ENCODE measurements at places on chromosomes 2 and 18.
A peak's percentile ranks its signal among the peaks of the same experiment; 100 is the strongest.

GRCh38 chr2:216012133-216012829 is 1.1 kb downstream of the MREG start:
- DNase-seq: peak; percentile 83

GRCh38 chr2:103005393-103005792 is 243.6 kb downstream of the TMEM182 start:
- no peak for DNase-seq

GRCh38 chr2:21452263-21452662 is 328.5 kb downstream of the TDRD15 start:
- no peak for DNase-seq

DNA sequence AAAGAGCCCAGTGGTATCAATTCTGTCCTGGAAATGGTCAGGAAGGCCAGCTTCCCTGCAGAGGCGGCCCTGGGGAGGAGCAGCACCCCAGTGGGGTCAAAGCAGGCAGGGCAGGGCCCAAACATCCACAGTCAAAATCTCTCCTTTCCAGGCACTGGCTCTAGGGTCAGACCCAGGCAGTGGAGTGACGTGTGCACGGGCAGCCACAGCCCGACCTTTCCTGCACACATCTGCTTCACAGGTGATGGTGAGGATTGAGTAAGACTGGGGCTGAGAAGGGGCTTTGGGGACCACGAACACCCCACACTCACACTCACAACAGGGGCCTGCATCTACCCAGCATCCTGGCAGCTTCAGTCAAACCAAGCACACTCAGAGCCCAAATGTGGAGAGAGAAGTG is 97.8 kb upstream of the GLI2 start:
- DNase-seq: no peak

GRCh38 chr2:23563673-23564614 is 179.0 kb downstream of the KLHL29 start:
- peak; percentile 89 for DNase-seq

DNA sequence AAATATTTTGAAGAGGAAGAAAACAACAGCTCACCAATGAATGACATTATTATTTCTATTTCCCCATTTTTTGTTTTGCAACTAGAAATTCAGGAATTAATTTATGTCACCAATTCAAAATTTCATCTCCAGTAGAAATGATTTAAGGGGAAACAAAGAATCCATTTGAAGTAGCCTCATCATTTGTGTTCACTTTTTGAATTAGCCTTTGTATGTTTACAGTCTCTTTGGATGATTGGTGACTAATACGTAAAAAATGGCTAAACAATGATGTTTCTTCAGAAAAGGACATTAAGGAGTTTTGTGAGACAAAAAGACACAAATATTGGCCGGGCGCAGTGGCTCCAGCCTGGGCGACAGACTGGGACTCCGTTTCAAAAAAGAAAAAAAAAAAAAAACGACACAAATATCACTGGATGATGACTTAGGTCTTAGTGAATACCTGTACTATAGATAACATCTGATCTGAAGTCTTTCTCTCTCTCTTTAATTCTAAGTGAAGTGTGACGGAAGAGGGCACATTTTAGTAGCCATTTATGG is 313.2 kb downstream of the PIK3C3 start:
- peak; percentile 53 for DNase-seq

DNA sequence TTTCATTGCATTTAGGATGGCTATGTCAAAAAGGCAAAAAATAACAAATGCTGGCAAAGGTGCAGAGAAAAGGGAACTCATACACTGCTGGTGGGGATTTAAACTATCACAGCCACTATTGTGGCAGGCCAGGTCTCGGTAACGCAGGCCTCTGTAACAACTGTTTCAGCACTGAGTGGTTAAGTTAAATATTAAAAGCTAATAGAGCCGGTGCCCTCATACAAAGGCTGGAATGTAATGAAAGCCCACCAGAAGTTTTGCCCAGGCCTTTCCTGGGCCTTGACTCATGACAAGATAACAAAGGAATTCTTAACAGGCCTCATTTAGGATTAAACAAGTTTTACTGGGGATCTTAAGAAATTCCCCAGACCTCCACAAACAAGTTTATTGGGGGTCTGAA is 10.7 kb downstream of the MERTK start:
- no peak for DNase-seq

DNA sequence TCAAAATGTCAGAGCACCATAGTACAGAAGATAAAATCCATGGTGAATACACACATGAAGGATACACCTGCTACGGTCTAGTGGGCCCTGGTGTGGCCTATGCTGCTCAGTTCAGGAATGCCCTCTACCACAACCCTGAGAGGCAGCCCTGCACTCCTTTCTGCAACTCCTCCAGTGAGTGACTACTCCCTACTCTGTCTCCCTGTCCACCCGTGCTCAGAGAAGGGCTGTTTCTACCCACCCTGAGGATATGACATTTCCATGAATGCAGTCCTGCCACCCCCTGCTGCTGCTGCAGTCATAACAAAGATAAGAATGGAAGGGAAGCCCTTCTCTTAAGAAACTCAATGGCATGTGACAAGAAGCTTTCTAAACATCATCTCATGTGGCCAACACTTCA is 137.0 kb downstream of the EN1 start:
- no peak for DNase-seq

DNA sequence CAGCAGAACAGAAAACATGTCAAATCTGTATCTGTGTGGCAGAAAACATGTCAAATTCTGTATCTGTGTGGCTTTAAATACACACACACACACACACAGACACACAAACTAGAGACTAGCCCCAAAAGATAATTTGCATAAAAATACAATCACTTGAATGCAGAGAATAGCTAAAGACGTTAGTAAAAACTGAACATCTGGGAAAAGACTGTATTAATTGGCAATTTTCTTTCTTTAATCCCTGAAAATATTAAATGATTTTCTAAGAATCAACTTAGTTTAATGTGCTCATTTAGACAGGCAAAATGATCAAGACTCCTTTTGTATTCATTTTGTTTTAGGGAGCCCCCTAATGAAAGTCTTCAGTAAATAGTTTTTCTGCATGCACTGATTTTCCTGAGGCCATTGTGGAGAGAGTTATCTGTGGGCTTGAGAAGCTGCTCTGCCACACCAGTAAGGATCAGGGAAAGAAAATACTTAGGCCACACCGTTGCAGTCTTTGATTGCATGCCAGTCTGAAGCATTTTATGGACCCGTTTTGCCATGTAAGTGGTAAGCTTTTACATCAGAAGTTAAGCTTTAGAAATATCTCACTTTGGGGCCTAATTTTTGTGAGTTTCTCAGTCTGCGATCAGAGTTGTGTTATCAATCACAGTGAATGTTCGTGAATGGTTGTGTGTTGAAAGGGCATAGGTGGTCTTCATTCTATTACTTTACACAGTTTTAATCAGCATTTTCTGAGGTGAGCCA is 2.2 kb downstream of the SPATS2L start:
- peak; percentile 56 for DNase-seq

DNA sequence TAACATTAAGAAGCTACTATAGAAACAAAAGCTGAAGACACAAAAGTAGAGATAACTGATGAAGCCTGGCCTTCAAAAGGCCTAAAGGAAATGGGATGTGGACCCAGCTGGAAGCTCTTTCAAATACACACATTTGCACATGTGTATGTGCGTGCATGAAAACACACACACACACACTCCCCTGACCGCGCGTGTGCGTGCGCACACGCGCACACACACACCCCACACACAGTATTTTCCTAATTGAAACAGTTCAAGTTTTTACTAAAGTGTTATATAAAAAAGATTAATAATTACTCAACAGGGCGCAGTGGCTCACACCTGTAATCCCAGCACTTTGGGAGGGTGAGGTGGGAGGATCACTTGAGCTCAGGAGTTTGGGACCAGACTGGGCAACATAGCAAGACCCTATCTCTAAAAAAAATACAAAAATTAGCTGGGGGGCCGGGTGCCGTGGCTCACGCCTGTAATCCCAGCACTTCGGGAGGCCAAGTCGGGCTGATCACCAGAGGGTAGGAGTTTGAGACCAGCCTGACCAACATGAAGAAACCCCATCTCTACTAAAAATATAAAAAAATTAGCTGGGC is 111.5 kb downstream of the PLEKHM3 start:
- no peak for DNase-seq

DNA sequence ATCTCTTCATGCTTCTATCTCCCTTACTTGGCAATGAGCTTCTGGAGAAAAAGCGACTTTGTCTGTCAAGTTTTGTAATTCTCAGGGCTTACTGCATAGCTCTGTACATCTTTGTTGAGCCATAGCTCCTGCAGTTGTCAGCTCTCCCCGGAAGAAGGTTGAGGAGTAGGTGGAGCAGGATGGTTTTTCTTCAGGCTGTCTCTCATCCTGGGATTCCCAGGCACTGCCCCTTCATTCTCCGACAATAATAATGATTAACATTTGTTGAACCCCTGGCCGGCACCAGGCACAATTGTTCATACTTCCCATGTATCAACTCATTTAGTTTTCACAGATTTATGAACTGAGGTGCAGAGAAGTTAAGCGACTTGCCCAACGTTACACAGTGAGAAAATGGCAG is 23.5 kb upstream of the RHOB start:
- no peak for DNase-seq

DNA sequence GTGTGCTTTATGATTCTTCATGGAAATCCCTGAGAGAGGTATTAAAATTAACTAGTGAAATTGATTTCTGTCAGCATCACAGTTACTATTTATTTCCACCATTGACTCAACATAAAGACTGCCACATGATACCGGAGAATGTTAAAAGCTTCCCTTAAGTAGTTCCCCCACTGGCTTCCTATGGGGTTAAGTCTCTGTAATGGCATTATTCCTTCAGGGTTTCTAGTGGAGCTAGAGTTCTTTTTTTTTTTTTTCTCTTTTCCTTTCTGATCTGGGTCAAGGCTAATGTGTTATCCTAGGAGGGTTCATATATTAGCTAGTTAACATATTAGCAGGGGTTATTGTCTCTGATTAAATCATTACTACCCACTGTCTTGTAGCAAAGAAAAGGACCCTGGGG is 1919.1 kb upstream of the PIK3C3 start:
- no peak for DNase-seq

DNA sequence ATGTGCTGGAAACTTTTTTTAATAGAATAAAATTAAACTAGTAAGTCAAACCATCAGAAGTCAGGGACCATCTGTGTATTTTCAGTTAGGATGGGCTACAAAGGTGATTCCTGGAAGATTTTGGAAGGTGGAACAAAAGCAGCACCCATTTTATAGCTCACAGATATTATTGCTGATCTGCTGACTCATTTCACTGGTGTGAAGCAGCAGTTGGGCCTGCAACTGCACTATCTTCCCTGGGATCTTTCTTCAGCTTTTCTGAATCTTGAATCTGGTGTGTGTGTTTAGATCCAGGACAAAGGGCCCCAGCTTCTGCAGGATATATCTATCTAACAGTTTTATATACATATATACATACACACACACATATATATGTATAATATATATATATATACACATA is 35.6 kb upstream of the BCL11A start:
- DNase-seq: no peak

DNA sequence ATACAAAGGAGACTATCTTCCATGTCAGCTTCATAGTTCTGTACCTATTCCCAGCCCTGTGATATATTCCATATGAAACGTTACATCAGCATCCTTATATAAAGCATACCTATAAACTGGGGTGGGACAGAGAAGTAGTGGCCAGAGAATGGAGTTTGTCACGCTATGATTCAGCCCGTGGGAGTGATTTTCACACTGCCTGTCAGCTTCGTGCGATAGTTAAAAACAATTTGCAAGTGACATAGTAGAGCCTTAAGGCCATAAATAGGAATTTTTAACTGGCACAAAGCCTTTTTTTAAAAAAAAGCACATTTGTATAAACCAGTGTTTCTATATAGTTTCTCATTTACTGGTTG is 30.2 kb downstream of the PKP4 start:
- peak; percentile 31 for DNase-seq

DNA sequence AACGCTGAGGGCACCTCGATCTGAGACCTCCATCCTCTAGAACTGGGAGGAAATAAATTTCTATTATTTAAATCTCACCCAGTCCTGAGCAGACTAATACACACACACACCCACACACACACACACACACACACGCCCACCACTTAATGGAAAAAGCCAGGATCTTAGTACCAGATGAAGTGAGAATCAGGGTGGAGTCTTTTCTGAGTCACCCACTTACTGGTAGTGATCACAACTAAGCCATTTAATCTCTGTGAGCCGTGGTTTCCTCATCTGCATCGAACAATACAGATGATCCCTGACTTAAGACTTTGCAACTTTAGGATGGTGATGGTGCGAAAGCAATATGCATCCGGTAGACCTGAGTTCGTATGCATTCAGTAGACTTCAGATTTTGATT is 18.6 kb downstream of the THNSL2 start:
- no peak for DNase-seq

- DNase-seq: peak; percentile 28
Measured at GRCh38 chr2:164928101-164928673, 27.1 kb downstream of the SLC38A11 start.

GRCh38 chr2:60861736-60862135 is 19.6 kb upstream of the REL start:
- DNase-seq: no peak

GRCh38 chr18:73683409-73684238 is 464.0 kb downstream of the FBXO15 start:
- no peak for DNase-seq

DNA sequence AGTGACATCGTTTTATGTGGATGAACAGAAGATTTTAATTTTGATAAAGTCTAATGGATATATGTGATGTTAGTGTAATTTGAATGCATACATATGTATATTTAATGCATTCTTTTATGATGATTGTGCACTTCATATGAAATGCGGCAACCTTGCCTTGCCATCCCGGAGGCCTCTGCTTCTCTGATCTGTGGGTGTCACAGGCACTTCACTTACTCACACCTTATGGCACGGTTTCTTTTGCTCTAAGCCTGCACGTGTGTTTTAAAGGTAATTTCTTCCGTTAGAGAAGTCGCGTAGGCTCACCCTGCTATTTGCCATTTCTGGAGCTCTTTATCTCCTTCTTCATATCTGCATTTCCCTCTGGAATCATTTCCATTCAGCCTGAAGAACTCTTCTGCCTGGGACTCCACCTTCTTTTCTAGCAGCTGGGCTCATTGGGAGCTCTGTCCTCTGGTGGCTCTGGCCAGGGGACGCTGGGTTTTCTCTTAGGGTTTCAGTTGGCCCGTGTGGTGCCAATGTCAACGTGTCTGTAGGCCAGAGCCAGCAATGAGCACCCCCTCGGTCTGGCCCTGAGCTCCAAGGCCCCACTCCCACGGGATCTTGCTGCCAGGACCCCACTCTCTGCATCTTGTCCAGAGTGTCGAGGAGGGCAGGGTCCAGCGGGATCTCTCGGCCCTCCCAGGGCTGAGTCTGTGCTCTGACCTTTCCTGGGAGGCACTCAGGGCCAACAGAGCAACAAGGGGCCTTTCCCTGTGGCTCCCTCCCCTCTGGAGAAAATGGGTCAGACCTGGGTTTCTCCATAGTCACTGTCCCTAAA is 97.3 kb downstream of the RTP5 start:
- DNase-seq: no peak

GRCh38 chr18:59810735-59811520 is 88.9 kb upstream of the PMAIP1 start:
- DNase-seq: no peak

Measured in M059J (cell line).